Astrocyte (in vitro differentiated cells and primary cell): ENCODE measurements at places on chromosomes 7 and 10. TPM values are rescaled to one million over a fixed set of nuclear protein-coding genes. Genes with fewer than 3 reads are reported as not detected.
A peak's percentile ranks its signal among the peaks of the same experiment; 100 is the strongest.

AOAH gene
- not detected in 2 replicates for total RNA-seq

PTPRZ1 gene
- total RNA-seq, result 0.87 and 1.6 TPM in 2 replicates

ZP3 gene
- 1.4 and 2.6 TPM in 2 replicates for total RNA-seq

DDIT4 gene
- 244 and 313 TPM in 2 replicates for total RNA-seq

PHKG1 gene
- not detected in 2 replicates for total RNA-seq

- H3K36me3 ChIP-seq, result no peaks in the 10 kb centered on the region
- H3K4me3 ChIP-seq, result no peak overlapping the region
- no peak for DNase-seq
- no peaks in the 10 kb centered on the region for H3K27me3 ChIP-seq
Measured at GRCh38 chr7:50368366-50368765, 63.9 kb downstream of the IKZF1 start.

GRCh38 chr10:119826771-119827170 is 45.9 kb downstream of the MCMBP start:
- H3K27ac ChIP-seq, result no peak overlapping the region
- H3K4me3 ChIP-seq, result no peak overlapping the region
- H3K4me1 ChIP-seq, result no peaks in the 10 kb centered on the region
- no peak for DNase-seq
- H3K27me3 ChIP-seq, result no peaks in the 10 kb centered on the region

DNA sequence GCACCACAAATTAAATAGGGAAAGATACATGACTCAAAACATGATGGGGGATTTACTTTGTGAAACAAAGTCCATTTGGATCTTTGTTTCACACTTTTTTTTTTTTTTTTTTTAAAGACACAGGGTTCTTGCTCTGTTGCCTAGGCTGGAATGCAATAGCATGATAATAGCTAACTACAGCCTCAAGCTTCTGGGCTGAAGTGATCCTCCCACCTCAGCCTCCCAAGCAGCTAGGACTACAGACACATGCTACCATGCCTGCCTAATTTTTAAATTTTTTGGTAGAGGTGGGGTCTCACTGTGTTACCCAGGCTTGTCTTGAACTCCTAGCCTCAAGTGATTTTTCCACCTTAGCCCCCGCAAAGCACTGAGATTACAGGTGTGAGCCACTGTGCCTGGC is 172.6 kb upstream of the KLF14 start:
- peak overlapping the region; percentile 7 for H3K4me3 ChIP-seq
- peak overlapping the region; percentile 99 for H3K27ac ChIP-seq
- peaks cover 67% of the 10 kb centered on the region for H3K4me1 ChIP-seq
- H3K27me3 ChIP-seq, result no peaks in the 10 kb centered on the region
- no peak for DNase-seq

- peaks cover 36% of the 10 kb centered on the region for H3K27me3 ChIP-seq
- H3K27ac ChIP-seq, result no peak overlapping the region
- H3K36me3 ChIP-seq, result no peaks in the 10 kb centered on the region
- DNase-seq, result no peak
Measured at GRCh38 chr10:72092987-72093386, 4.6 kb upstream of the SPOCK2 start.

DNA sequence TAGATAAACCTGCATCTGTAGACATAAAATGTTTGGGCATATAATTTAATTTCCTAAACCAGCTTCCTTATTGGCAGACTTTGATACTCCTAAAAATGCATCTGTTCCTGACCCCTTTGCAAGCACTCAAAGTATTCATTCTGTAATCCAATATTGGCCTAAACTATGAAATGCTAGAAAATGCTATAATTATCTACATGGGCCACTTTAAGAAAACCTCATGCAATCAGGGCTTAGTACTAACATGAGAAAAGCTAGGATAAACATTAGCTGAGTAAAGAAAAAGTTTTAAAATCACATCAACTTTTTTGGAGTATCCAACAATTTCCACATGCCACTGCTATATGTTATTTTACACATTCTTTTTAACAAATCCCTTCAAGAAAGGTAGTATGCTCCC is 57.2 kb downstream of the PARD3 start:
- H3K27me3 ChIP-seq, result no peaks in the 10 kb centered on the region
- peaks cover 13% of the 10 kb centered on the region for H3K4me1 ChIP-seq
- DNase-seq, result no peak
- H3K36me3 ChIP-seq, result no peaks in the 10 kb centered on the region
- no peak overlapping the region for H3K4me3 ChIP-seq

GRCh38 chr7:57179776-57180415 is 47.7 kb upstream of the ZNF479 start:
- H3K27me3 ChIP-seq, result no peaks in the 10 kb centered on the region
- no peak overlapping the region for H3K27ac ChIP-seq
- H3K4me1 ChIP-seq, result no peaks in the 10 kb centered on the region

GRCh38 chr10:119917777-119918176 is 25.2 kb downstream of the SEC23IP start:
- peaks cover 58% of the 10 kb centered on the region for H3K36me3 ChIP-seq
- no peak for DNase-seq
- no peaks in the 10 kb centered on the region for H3K4me1 ChIP-seq
- H3K27ac ChIP-seq, result no peak overlapping the region
- no peaks in the 10 kb centered on the region for H3K27me3 ChIP-seq
- H3K4me3 ChIP-seq, result no peak overlapping the region

DNA sequence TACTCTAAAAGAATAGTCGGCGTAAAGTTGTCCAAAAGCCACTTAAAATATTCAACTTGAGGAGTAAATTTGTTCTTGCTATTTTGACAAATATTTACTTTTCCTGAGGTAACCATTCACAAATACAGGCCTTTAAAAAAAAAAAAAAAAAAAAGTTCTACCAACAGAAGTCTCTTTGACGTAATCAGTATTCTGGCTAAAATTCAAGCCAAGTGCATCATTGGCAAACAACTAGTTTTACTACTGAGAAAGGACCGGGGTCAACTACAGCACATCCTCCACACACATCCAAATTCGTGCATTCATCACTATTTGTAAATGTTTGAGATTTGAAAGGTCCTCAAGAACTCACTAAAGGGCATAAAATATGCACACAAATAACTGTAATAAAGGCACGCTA is 2.0 kb downstream of the OAT start:
- peak; percentile 47 for DNase-seq
- H3K4me1 ChIP-seq, result peaks cover 12% of the 10 kb centered on the region
- no peak overlapping the region for H3K27ac ChIP-seq
- H3K36me3 ChIP-seq, result no peaks in the 10 kb centered on the region
- H3K27me3 ChIP-seq, result peaks cover 6% of the 10 kb centered on the region

- no peak overlapping the region for H3K4me3 ChIP-seq
- no peak overlapping the region for H3K27ac ChIP-seq
- peaks cover 11% of the 10 kb centered on the region for H3K4me1 ChIP-seq
- peak; percentile 69 for DNase-seq
Measured at GRCh38 chr10:73959484-73960243, 38.3 kb upstream of the VCL start.

- H3K4me3 ChIP-seq, result no peak overlapping the region
- no peak overlapping the region for H3K27ac ChIP-seq
- H3K4me1 ChIP-seq, result no peaks in the 10 kb centered on the region
- peaks cover 28% of the 10 kb centered on the region for H3K27me3 ChIP-seq
Measured at GRCh38 chr10:101319241-101319915, 34.6 kb upstream of the BTRC start.

DNA sequence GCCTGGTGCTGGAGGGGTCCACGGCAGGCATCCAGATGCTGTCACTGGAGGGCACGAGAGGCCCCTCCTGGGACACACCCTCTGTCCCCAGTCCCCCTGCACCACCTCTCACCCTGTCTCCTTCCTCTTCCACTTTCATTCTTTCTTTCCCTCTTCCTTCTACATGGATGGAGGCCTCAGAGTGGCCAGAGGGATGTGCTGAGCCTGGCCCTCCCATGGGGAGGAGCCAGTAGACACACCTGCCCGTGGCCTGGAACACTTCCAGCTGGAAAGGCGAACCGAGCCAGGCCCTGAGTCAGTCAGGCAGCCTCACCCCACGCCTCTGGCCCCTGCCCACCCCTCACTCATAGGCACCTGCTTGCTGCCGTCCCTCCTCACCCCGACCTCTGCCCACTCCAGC is 55.9 kb upstream of the MXI1 start:
- no peaks in the 10 kb centered on the region for H3K4me1 ChIP-seq
- H3K27me3 ChIP-seq, result peaks cover 9% of the 10 kb centered on the region
- no peak for DNase-seq
- H3K36me3 ChIP-seq, result no peaks in the 10 kb centered on the region
- H3K4me3 ChIP-seq, result no peak overlapping the region

- H3K4me3 ChIP-seq, result no peak overlapping the region
- peaks cover 4% of the 10 kb centered on the region for H3K4me1 ChIP-seq
- H3K36me3 ChIP-seq, result peaks cover 3% of the 10 kb centered on the region
- DNase-seq, result no peak
- no peaks in the 10 kb centered on the region for H3K27me3 ChIP-seq
Measured at GRCh38 chr7:2193575-2194305, 39.0 kb downstream of the MAD1L1 start.

- no peaks in the 10 kb centered on the region for H3K4me1 ChIP-seq
- H3K27me3 ChIP-seq, result no peaks in the 10 kb centered on the region
- no peaks in the 10 kb centered on the region for H3K36me3 ChIP-seq
Measured at GRCh38 chr7:14389181-14389591, 399.7 kb upstream of the ETV1 start.

GRCh38 chr10:132916421-132916841 is 25.9 kb downstream of the CFAP46 start:
- H3K4me1 ChIP-seq, result no peaks in the 10 kb centered on the region
- no peaks in the 10 kb centered on the region for H3K27me3 ChIP-seq
- H3K4me3 ChIP-seq, result no peak overlapping the region
- no peak for DNase-seq

DNA sequence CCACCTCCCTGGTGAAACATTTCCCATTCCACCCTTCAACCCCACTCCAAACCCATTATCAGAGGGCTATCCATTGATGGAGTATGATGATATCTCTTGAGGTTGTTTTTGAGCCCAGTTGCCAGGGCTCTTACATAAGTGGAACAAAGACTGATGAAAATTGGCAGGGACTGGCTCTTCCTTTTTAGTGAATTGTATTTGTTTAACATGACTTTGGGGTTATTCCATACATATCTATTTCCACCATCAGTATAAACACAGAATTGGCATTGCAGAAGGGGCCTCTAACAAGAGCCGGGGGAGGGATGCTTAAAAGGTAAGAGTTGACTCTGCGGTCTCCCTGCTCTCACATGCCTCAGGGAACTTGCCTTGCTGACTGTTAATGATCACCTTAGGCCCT is 28.9 kb downstream of the FZD1 start:
- H3K4me1 ChIP-seq, result no peaks in the 10 kb centered on the region
- H3K27ac ChIP-seq, result no peak overlapping the region
- no peak for DNase-seq
- no peak overlapping the region for H3K4me3 ChIP-seq
- H3K27me3 ChIP-seq, result no peaks in the 10 kb centered on the region

- H3K4me1 ChIP-seq, result peaks cover 20% of the 10 kb centered on the region
- no peak overlapping the region for H3K4me3 ChIP-seq
- no peak for DNase-seq
- no peaks in the 10 kb centered on the region for H3K27me3 ChIP-seq
Measured at GRCh38 chr10:79376751-79377556, 29.7 kb downstream of the PPIF start.
